ENCODE measurements at places on chromosomes 16 and 17.
A peak's percentile ranks its signal among the peaks of the same experiment; 100 is the strongest.

- DNase-seq = peak; percentile 52
Measured at GRCh38 chr17:4566785-4567184, 6.4 kb upstream of the GGT6 start.

- no peak for DNase-seq
Measured at GRCh38 chr17:74742153-74742515, 5.1 kb downstream of the RAB37 start.

DNA sequence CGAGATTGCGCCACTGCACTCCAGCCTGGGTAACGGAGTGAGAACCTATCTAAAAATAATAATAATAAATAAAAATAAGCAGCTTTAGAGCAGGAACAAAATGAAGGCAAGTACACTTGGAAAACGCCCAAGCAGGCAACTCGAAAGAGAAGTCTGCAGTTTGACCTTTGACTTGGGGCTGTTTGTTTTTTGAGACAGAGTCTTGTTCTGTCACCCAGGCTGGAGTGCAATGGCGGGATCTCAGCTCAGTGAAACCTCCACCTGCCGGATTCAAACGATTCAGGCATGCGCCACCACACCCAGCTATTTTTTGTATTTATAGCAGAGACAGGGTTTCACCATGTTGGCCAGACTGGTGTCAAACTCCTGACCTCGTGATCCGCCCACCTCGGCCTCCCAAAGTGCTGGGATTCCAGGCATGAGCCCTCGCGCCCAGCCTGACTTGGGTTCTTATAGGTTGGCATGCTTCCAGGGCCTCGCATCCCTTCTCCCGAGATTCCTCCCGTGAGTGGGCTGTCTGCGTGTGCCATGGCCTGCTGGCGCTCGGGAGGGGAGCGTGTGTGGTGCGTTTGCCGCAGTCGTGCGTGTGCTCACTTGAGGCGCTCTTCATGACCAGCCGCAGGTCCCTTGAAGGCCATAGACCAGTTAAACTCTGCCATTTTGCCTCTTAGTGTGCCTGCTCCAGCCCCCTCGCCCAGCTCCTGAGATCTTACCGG, 18.4 kb upstream of the UBE2I start:
- no peak for DNase-seq

- no peak for DNase-seq
Measured at GRCh38 chr17:13592427-13592826, 9.3 kb downstream of the HS3ST3A1 start.

DNA sequence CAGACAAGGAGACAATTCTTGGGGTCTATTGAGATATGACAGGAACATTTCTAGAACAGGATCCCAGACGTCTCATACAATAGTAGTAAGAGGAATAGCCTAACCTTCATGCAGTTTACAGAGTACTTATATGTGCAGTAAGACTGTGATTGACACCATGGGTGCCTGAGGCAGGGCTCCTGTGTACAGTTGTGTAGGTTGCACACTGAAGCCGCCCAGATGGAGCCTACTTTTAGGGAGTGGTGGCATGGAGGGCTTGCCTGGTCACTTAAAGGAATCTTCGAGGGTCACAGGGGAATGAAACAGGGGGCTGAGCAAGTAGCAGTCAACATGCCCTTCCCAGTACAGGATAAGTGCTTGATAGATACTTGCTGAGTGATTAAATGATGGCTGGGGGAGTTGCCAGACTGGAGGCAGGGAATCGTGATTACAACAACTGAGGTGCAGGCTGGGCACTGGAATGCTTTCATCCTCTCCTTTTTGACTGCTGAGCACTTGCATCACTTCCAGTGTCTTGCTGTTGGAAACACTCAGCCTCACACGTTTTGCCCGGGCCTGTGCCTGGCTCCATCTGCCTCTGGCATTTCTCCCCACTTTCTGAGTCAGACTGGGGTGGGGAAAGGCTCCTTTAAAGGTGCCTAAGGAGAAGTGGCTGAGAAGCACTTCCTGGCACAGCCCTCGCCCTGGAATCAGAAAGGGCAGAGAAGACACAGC, 71.0 kb downstream of the COPRS start:
- no peak for DNase-seq

GRCh38 chr17:67942810-67943209, 53.5 kb downstream of the C17orf58 start:
- peak; percentile 18 for DNase-seq

- DNase-seq = no peak
Measured at GRCh38 chr17:5703736-5704135, 119.4 kb upstream of the NLRP1 start.

DNA sequence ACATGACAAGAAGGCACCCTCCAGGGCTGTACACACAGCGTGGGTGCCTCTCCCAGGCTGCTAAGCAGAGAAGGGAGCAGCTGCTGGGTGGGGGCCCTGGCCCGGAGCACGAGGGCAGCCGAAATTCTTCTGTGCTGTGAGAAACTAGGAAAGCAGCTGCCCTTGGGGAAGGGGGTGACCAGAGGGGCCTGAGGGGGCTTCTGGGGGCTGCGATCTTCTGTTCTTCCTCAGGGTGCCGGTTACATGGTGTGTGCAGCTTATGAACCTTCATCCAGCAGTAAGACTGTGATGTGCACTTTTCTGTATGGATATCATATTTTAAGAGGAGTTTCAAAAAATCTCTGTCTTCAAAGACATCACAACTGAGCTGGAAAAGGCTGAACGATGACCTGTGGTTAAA, 43.2 kb upstream of the METRNL start:
- DNase-seq = no peak

DNA sequence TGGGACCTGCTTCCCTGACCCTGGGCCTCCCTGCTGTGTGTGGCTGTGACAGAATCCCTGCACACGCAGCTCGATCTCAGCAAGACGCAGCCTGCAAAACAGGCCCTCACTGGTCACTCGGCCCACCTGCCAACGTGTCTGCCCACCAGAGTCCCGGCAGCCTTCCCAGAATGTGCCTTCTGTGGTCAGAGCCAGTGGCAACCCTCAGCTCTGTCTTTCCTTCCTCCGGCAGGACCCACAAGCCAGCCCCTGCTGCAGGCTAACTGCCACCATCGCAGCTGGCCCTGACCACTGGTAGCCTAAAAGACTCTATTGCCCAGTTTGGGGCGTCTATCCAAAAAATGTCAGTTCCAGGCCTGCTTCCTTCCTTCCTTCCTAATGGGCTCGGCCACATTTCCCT, 83.2 kb downstream of the LITAF start:
- no peak for DNase-seq

- DNase-seq = no peak
Measured at GRCh38 chr17:80006339-80006720, 29.3 kb downstream of the TBC1D16 start.

- no peak for DNase-seq
Measured at GRCh38 chr17:67322042-67322787, 44.2 kb downstream of the PSMD12 start.

DNA sequence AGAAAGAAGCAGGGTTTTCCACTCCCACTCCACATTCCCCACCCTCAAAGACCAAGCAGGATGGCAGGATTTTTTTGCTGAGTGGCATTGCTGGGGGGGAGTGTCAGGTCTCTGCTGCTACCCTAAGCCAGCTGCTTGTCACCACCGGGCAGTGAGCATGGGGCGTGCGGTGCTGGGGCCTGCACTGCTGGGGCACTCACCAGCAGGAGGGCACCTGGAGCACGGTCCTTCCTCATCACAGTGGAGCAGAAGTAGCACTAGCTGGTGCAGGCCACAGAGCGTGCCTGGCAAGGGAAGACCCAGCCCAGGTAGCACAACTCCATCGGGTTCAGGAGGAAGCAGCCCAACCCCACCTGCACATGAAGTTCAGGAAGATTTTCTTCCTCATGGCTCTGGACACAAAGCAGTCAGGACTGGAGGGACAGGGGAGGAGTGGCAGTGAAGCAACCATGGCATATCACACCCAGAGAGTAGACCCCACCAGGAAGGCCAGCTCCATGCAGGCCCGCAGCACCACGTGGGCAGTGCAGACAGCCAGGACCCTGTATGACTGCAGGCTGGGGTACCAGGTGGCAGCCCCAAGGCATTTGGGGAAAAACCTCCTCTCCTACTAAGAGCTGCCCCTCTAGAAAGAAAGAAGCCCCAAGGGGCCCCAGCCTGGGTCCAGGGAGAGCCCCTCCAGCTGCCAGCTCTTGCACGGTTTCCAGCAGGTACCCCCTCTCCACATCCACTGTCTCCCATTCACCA, 16.7 kb upstream of the MYO18A start:
- no peak for DNase-seq

- no peak for DNase-seq
Measured at GRCh38 chr16:88633684-88634140, 4.7 kb upstream of the IL17C start.

DNA sequence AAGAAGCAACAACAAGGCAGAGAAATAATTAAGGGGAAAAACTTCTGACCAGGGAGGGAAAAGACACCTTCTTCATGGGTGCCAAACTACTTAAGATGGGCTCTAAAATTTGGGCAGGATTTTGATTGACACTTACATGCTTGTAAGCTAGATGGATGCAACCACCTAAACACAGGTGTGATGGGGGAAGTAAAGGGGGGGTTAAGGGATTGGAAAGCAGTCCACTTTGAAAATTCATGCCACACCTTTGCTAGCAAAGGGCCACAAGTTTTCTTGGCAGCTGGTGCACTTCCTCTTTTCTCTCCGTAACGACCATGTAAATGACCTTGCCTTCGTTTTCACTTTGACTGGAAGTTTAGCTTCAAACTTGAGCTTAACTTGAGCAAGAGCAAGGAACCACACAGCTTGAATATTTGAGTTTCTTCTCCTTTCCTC, 14.3 kb upstream of the PRKAR1A start:
- no peak for DNase-seq

GRCh38 chr17:74998783-74999182, 11.4 kb downstream of the CDR2L start:
- no peak for DNase-seq

GRCh38 chr16:50598936-50599361, 50.8 kb downstream of the NKD1 start:
- no peak for DNase-seq

DNA sequence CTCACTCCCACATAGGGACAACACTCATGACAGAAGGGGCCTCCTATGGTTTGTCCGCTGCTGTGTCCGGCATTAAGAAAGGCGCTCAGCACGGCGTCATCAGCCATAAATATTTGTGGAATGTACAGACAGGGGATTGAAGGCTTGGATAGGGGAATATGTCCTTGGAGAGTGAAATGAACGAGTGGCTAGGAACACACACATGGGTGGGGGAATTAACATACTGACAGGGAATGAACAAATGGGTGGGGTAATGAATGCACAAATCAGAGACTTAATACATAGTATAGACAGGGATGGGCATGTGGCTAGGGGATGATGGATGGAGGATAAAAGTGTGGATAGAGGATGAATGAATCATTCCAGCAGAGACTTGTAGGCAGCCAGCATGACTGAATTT, 154.0 kb upstream of the HSBP1 start:
- DNase-seq = no peak

DNA sequence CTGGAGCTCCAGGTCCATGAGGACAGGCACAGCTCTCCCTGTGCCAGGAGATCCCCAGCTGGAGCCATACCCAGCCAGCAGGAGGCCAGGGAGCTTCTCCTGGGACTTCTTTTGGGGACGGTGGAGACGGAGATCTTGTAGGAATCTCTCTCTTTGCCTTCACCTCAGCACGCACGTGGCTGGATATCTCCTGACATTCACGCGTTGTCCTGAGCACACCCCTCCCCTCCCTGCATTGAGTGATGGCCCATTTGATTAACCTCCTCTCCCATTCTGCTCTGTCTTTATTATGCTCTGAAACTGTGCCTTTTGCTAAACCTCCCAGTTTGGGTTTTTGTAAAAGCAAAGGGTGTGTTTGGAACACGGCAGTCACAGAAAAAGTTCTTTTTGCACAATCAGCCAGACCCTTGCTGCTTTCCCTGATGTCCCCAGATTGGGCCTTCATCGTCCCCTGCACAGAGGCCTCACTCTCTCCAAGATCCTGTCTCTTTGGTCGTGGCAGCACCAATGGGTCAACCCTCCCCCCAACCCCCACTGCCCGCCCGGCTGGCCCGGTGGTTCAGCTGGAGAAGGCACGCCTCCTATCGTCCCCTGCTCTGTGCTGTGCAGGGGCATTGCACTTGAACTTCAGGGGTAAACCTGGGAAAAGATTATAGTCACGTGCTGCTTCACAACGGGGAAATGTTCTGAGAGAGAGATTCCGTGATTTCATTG, 32.5 kb upstream of the LGALS9 start:
- DNase-seq = no peak

GRCh38 chr17:68897557-68897956, 57.6 kb downstream of the ABCA8 start:
- no peak for DNase-seq

DNA sequence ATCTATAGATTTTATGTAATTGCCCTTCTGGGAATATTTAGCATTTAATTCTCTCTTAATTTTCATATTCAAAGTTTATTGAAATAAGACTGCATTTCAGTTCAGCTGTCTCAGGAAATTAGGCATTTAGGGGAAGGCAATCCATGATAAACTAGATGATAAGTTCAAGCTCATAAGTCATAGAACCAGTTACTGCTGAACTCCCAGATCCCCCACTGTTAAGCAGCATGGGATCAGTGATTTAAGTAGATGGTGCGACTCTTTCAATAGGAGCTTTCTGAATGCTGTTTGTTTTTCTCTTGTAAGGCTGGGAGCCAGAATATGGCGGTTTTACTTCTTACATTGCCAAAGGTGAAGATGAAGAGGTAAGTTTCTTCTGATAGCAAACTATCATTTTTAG, 23.8 kb downstream of the OGFOD1 start:
- no peak for DNase-seq

- DNase-seq = no peak
Measured at GRCh38 chr17:47742319-47743181, 9.5 kb downstream of the TBX21 start.

GRCh38 chr17:3003296-3004149, 59.9 kb downstream of the OR1D5 start:
- no peak for DNase-seq

DNA sequence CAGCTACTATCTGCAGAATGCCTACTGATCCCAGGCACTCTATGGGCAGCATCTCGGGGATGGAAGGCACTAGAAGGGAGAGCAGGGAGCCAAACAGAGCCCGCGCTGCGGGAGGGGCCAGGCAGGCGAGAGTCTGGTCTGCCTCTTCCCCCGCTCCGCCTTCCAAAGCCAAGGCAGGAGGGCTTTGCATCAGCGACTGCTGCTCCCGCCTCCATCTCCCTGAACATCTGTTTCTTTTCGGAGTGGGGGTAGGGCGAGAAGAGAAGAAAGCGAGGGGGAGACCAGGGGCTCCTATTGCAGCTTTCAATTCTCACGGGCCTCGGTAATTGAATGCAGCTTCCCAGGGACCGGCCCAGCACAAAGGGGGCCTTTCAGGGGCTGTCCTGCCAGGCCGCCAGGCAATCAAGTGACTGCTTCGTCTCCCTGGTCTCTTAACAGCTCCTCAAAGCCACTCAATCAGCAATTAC, 31.4 kb upstream of the CDC42EP4 start:
- no peak for DNase-seq

- no peak for DNase-seq
Measured at GRCh38 chr16:75794426-75794825, 68.1 kb upstream of the CPHXL start.

DNA sequence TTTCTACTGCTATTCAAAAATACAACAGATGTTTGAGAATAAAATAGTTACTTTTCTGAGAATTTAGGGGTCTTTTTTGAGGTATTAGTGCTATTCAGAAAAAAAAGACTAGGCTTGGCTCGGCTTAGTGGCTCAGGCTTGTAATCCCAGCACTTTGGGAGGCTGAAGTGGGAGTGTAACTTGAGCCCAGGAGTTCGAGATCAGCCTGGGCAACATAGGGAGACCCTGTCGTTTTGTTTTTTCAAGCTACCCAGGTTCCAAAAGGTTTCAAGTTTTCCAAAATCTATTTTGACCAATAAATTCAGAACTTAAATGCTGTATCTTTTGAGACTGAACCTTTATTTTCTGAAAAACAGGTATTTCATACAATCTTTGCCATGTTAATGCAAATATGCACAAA, 3.2 kb upstream of the ARL6IP1 start:
- no peak for DNase-seq

All from hematopoietic multipotent progenitor cell treated with erythropoietin and hydrocortisone succinate and interleukin-3 and kit ligand, for 17 days (in vitro differentiated cells).